A549 treated with Hydrocortisone at 1 μM for 4 hours (cell line): ENCODE measurements at places on chromosomes 5 and 9. TPM values are rescaled to one million over a fixed set of nuclear protein-coding genes. Genes with fewer than 3 reads are reported as not detected.

SLC25A48 gene
- total RNA-seq: 0.12 to 0.45 TPM (median 0.24 TPM) in 5 replicates

C9orf50 gene
- total RNA-seq: 0.08 TPM in 1 of 5 replicates, not detected in the others

SLC34A1 gene
- total RNA-seq: not detected in 5 replicates

IL11RA gene
- total RNA-seq: 5.0 to 6.4 TPM (median 5.4 TPM) in 5 replicates

DND1 gene
- total RNA-seq: 0.47 to 0.94 TPM (median 0.70 TPM) in 5 replicates

PITX1 gene
- total RNA-seq: 24.2 to 31.4 TPM (median 28.5 TPM) in 5 replicates

PLCXD3 gene
- 0.07 to 0.28 TPM (median 0.17 TPM) in 5 replicates for total RNA-seq

TAF11L8 gene
- total RNA-seq: not detected in 5 replicates

SPINK5 gene
- total RNA-seq: not detected in 5 replicates

SPINK6 gene
- 0.37 to 0.73 TPM (median 0.45 TPM) in 5 replicates for total RNA-seq

MACIR gene
- 16.6 to 20.7 TPM (median 19.2 TPM) in 5 replicates for total RNA-seq

SLCO4C1 gene
- 0.02 TPM in 1 of 5 replicates, not detected in the others for total RNA-seq

PCDHB6 gene
- 0.84 to 1.1 TPM (median 1.0 TPM) in 5 replicates for total RNA-seq

LCN15 gene
- 0.03 to 0.13 TPM in 2 of 5 replicates, not detected in the others for total RNA-seq

CATSPER3 gene
- total RNA-seq: 0.22 to 0.56 TPM (median 0.34 TPM) in 5 replicates

FUT7 gene
- 0.05 to 0.08 TPM (median 0.06 TPM) in 4 of 5 replicates, not detected in the other for total RNA-seq

TMEM203 gene
- total RNA-seq: 35.3 to 45.9 TPM (median 45.0 TPM) in 5 replicates

GCNT4 gene
- 0.16 to 0.38 TPM (median 0.29 TPM) in 5 replicates for total RNA-seq

MLANA gene
- not detected in 5 replicates for total RNA-seq

QRFP gene
- total RNA-seq: not detected in 5 replicates

PCDHGB6 gene
- total RNA-seq: 0.05 to 0.18 TPM (median 0.10 TPM) in 5 replicates

GPR151 gene
- not detected in 5 replicates for total RNA-seq
